ENCODE measurements at places on chromosomes 7 and 10.
A peak's percentile ranks its signal among the peaks of the same experiment; 100 is the strongest.

DNA sequence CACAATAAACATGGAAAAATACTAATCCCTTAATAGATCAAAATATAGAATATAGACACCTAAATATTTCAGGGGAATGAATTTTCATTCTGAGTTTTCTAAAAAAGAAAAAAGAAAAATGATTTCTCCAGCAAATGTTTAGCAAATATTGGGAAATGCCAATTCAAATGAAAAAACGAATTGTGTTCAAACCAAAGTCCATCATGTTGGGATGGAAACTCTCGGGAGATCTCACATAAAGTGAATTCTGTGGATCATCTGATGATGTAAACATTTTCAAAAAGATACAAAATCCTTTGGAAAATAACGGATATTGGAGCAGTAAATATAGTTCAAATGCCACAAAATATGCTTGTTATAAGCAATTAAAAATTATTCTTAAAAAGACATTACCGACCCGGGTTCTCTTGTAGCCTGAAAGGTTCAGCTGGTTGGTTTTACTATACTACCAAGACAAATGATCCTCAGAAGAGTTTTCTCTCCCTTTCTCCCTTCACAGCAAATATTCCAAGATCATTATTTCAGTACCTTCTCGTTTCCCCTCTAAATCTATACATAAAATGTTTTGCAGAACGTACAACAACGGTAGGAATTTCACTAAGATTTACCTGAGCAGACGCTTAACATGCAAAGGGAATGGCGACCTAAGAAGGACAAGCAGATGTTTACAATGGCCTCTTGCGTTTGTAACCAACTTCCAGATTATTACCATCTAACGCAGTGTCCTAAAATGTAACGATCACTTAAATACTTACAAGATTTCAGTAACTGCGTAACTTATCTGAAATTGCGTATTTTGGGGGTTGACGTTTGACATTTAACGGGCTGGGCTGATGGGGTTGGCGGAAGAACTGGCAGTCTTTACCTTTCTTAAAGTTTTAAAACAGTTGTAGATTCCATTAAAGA, 2.5 kb downstream of the HOXA13 start:
- DNase-seq, result no peak

- DNase-seq, result no peak
These were observed 120.8 kb downstream of the TAX1BP1 start for GRCh38 chr7:27860800-27861199.

- DNase-seq, result peak; percentile 90
These were observed 177.9 kb downstream of the TAX1BP1 start for GRCh38 chr7:27917774-27918314.

DNA sequence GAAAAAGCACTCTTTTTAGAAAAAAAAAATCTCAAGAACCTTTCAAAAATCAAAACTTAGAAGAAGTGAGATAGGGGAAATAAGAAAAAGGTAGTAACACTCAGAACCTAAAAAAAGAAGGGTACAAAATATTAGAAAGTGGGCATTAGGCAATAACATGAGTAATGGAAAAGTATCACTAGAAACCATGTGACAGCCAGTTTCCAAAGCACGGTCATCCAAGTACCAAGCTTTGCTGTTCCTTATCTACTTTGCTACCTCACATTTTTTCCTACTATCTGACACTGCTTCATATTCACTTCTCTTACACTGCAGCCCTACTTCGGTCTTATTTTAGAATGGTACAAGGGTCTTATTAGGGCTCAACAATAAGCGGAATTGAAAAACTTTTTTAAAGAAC, 30.3 kb downstream of the IMMP2L start:
- no peak for DNase-seq

DNA sequence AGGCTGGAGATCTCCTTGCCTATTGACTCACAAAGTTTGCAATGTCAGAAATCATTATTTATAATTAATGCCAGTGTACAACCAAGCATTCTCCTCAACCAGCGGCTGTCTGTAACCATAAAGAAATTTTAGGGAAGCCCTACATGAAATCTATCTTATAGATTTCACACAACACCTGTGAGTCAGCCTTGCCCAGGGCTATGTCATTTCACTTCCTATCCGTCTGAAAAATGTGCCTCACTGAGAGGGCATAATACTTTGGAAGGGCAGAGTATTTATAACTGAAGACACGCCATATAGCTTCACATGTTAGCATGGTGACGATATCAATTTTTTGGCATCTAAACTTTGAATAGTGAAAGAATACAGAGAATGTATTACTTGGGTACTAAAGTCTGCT, 296.6 kb upstream of the ETV1 start:
- no peak for DNase-seq

Data from RCC 7860 (cell line).